ENCODE measurements at places on chromosomes 5 and 9.

DNA sequence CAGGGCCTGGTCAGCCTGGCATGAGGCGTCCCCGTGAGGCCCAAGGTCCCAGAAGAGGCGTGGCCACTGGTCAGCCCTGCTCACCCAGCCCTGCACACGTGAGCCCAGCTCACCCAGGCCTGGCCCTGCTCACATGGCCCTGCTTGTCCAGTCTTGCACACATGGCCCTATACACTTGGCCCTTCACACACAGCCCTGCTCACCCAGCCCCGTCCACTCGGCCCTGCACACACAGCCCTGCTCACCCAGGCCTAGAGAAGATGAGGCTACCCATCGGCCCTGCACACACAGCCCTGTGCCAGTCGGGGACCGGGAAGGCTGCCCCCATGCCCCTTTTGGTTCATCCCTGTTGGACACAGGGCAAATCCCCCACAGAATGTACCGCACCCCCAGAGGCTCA is 28.4 kb downstream of the ZDHHC11B start:
- DNase-seq = no peak

DNA sequence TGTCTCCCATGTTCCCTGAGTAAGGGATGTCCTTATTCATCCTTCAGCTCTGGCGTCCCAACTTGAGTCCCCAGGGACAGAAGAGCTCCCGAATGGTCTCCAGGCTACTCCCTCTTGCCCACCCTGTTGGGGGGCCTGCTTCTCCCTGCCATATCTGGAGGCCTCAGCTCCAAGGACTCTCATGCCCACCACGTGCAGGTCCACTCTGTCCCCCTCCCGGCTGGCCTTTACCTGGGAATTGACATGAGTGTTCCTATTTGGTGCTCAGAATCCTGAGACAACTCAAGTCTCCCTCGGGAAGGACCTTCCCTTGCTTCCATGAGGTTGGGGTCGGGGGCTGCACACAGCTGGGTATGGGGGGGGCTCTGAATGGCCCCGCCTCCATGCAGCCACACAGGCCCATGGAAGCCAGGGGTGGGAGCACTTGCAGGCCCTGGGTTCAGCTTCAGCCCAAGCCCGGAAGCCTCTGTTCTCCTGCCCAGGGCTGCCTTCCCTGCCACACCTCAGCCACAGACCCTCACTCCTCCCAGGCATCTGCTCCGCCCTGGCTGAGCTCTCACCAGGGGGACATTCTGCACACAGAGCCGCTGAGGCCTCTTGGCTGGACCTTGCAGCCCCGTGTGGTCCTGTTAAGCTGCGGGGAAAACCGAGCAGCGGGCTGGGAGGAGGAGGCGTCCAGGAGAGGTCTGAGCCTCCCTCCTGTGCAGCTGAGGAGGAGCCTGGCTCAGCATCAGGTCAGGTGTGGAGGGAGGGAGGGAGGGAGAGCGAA is 121.9 kb downstream of the PHF2 start:
- DNase-seq = no peak

- DNase-seq = peak; percentile 87
Observed at GRCh38 chr9:33158843-33159776, 8.0 kb downstream of the B4GALT1 start.

DNA sequence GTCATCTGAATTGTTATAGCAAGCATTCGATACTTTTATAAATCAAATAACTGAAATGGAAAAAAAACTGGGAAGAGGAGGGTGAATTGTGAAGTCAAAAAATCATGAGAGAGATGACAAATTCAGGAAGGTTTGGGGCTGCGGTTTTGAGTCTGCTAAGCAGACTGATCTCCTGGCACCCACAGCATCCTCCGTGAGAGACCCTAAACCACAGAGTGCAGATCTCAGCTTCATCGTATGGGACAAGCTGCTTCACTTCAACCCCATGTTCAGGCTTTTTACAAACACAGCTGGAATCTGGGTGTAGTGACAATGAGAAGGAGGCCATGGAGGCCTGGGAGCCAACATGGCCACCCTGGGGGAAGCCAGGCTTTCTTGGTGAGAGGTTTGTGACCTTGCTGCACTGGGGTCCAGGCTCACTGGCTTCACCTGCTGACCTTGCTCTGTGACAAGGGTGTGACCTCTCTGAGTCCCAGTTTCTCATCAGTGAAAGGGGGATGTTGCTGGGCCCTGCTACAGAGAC is 19.4 kb downstream of the USP20 start:
- no peak for DNase-seq

- no peak for DNase-seq
Observed at GRCh38 chr5:90983711-90984124, 399.4 kb downstream of the ARRDC3 start.

GRCh38 chr5:105274079-105274478 is 1711.5 kb upstream of the NUDT12 start:
- no peak for DNase-seq

DNA sequence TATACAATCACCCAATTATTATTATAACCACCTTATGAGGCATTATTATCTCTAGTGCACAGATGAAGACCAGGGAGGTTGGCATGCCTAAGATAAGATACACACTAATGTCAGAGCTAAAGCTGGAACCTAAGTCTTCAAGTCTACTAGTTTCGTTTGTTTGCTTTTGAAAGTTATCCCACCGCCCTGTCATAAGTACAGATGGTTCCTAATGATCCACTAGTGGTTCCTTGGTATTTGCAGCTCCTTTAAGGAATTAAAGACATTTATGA is 14.1 kb downstream of the NDUFA8 start:
- DNase-seq = no peak

DNA sequence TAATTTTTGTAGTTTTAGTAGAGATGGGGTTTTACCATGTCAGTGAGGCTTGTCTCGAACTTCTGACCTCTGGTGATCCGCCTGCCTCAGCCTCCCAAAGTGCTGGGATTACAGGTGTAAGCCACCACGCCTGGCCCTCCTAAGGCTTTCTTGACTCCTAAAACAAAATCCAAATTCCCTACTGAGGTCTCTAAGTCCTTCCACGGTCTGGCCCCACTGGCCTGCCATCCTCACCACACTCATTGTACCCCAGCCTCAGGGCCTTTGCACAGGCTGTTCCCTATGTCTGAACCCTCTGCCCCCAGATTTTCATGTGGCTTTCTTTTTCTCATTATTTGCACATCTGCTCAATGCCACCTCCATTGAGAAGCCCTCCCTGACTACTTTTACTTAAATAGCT is 34.7 kb upstream of the MVB12B start:
- no peak for DNase-seq

DNA sequence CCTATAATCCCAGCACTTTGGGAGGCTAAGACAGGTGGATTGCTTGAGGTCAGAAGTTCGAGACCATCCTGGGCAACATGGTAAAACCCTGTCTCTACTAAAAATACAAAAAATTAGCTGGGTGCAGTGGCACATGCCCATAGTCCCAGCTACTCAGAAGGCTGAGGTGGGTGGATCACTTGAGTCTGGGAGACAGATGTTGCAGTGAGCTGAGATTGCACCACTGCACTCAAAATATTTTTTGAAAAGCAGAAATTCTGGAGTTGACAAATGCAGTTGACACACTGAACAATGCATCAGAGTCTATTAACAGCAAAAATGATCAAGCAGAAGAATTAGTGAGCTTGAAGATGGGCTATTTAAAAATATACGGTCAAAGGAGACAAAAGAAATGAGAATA is 35.5 kb downstream of the NDUFAF2 start:
- DNase-seq = no peak

DNA sequence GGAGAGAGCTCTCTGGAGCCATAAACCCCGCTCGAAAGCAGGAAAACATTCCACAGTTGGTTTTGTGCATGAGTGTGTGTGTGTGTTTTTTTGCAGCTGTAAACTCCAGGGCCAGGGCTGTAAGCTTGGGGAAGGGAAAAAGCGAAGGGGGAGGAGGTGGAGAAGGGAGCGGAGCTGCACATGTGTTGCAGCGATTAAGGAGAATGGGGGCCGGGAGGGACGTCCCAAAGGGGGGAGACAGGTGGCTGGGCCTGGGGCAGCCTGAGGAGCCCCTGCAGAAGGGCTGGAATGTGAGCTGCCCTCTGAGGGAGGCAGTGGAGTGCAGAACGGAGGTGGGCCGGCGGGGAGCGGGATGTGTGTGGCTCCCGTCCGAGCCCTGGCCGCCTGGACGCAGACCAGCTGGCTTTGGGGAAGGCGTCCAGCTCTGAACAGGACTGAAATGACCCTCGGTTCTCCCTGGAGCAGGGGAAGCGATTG is 2.7 kb upstream of the MYMK start:
- peak; percentile 47 for DNase-seq

- DNase-seq = no peak
Observed at GRCh38 chr9:75105841-75106240, 17.5 kb downstream of the OSTF1 start.

- DNase-seq = peak; percentile 34
Observed at GRCh38 chr5:62779010-62779422, 200.4 kb downstream of the LRRC70 start.

DNA sequence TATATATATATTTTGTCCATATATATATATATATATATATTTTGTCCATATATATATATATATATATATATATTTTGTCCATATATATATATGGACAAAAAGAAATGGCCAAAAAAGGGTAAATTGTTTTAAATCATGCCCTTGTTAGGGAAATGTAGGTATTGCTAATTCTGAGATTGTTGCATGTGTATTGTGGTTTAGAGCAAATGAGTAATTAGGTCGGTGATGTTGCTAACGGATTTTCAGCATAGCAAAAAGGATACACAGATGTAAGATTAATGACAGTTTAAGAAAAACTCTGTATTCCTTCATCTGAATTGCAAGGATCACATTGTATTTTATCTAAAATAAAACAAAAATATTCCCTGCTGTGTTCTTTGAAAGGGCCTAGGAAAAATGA is 40.2 kb downstream of the OSTF1 start:
- DNase-seq = no peak

GRCh38 chr9:115694014-115694413 is 459.6 kb upstream of the PAPPA start:
- DNase-seq = no peak

DNA sequence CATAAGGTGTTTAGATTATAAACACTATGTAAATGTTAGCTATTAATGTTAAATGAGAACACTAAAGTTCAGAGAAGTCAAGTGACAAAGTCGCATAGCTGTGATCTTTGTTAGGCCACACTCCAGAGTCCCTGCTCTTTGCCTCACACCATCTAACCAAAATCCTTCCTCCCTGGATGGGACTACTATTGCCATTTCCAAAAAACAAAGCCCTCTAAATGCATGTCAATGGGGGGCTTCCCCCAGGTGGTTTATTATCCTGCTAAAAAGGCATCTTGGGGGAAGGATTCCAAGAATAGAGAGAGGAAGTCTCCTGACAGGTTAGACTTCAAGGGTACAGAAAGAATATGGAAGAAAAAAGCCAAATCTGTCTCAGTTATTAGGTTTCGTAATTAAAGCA is 10.4 kb downstream of the NR6A1 start:
- DNase-seq = no peak

DNA sequence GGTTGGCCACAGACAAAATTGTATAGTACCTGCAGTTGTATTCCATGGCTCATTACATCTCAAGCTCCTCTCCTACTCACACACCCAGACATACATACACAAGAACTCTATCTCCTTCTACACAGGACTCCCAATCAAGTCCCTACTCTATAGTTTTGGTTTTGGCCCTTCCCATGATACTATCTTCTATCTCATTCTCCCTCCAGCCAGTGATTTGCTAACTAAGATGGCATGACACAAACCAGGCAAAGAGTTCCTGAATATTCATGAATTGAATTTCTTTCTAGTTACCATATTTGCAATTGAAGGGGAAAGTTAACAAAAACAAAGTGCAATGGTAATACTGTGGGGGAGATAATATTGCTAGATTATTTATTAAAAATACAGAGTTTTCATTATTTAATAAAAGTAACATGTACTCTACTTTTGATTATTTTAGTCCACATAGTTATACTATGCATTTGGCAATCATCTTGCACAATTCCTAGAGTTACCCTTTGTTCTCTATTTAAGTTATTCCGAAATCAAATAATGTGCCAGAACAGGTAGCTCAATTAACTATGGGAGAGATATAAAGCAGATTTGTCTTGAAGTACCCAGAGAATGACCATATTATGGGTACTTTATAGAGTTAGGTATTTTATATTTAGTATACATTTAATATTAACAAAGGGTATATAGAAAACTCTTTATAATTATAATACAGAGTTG is 9.6 kb upstream of the LURAP1L start:
- DNase-seq = no peak

DNA sequence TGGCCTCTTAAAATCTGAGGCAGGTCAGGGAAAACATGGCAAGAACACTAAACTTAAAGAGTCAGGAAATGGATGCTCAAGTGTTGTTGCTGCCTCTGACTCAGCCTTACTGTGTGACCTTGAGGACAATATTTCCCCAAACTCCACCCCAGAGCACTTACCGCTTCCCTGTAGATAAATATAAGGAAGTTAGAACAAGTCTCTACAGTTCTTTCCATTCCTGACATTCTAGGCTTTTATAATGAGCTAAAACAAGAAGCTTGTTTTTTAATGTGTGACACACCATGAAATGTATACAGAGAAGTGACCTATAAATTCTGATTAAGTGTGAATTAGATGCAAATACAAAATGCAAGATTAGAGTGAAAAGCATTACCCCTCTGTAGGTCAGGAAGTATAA is 129.3 kb downstream of the GRIA1 start:
- DNase-seq = no peak

GRCh38 chr5:75756981-75757380 is 39.7 kb upstream of the POC5 start:
- no peak for DNase-seq

GRCh38 chr9:109907400-109907799 is 127.4 kb downstream of the PALM2AKAP2 start:
- peak; percentile 55 for DNase-seq

GRCh38 chr9:134612309-134612708 is 29.3 kb upstream of the COL5A1 start:
- DNase-seq = no peak
